ENCODE measurements at places on chromosomes 6 and 20. TPM values are rescaled to one million over a fixed set of nuclear protein-coding genes. Genes with fewer than 3 reads are reported as not detected.

- no peak overlapping the region for H3K4me3 ChIP-seq
- H3K4me1 ChIP-seq = no peaks in the 10 kb centered on the region
- no peak for DNase-seq
- no peaks in the 10 kb centered on the region for H3K36me3 ChIP-seq
- peaks cover 16% of the 10 kb centered on the region for H3K27me3 ChIP-seq
Observed at GRCh38 chr6:27303613-27304272, 8.3 kb downstream of the POM121L2 start.

DNA sequence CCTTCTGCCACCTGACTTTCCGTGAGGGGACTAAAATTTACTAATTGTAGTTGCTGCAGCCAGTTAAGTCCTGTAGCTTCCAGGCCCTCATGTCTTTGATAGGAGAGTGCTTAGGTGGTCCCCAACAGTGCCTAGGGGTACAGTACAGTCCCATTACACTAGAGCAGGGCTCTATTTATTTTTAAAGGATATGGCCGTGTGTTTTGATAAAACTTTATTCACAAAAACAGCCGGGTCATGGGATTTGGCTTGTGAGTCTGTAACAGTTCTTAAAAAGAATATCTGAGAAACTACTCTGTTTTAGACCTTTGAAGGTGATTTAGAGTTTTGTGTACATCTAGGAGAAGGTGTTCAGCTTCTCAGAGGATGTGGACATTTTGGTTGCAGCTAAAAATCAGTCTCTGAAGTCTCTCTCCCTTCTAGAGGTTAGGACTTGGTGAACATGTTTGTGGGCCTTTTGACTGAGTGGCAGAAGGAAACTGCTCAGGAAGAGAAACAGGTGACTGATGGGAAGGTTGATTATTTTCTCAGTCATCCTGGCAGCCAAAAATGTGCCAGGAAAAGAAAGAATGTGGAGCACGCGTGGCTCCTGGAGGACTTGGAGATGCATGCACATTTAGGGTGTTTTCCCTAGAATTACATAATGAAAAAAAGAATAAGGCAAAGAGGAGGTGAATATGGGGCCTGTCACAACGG is 57.4 kb downstream of the VAPB start:
- H3K27me3 ChIP-seq = no peaks in the 10 kb centered on the region
- no peaks in the 10 kb centered on the region for H3K4me1 ChIP-seq
- no peak for DNase-seq
- no peak overlapping the region for H3K27ac ChIP-seq

DNA sequence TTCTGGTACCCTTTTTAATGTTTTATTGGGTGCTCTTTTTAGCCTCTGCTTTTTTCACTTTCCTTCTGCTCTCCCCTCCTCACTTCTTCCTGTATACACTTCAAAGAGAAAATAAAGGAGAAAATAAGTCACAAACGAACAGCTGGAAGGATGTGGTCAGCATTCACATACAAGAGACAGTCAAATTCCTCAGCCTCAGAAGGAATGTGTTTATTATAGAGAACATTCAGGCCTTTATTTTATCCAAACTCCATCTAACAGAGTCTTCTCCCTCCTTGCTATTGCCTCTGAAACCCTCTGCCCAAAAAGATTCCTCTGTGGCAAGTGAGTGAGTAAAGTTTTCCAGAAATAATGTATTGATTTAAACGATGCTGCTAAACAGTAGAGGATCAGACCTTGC is 490.4 kb downstream of the FRK start:
- no peaks in the 10 kb centered on the region for H3K27me3 ChIP-seq
- no peak overlapping the region for H3K27ac ChIP-seq
- H3K4me1 ChIP-seq = peaks cover 5% of the 10 kb centered on the region

GRCh38 chr6:9754515-9754914 is 660.4 kb downstream of the TFAP2A start:
- H3K4me3 ChIP-seq = no peak overlapping the region
- no peak overlapping the region for H3K27ac ChIP-seq
- H3K36me3 ChIP-seq = no peaks in the 10 kb centered on the region
- no peaks in the 10 kb centered on the region for H3K4me1 ChIP-seq

GRCh38 chr6:49736017-49736508 is 8.1 kb downstream of the CRISP3 start:
- H3K27me3 ChIP-seq = no peaks in the 10 kb centered on the region
- no peaks in the 10 kb centered on the region for H3K4me1 ChIP-seq
- no peak overlapping the region for H3K27ac ChIP-seq

The GINS1 gene
- total RNA-seq = 0.63 TPM

GRCh38 chr6:106561686-106562405 is 67.5 kb downstream of the RTN4IP1 start:
- no peaks in the 10 kb centered on the region for H3K27me3 ChIP-seq
- H3K4me3 ChIP-seq = no peak overlapping the region
- DNase-seq = no peak
